ENCODE measurements at places on chromosomes 13 and 19.

GRCh38 chr19:43966079-43966694, 15.2 kb downstream of the ZNF221 start:
- no peak for DNase-seq

GRCh38 chr13:97142452-97142851, 79.7 kb upstream of the MBNL2 start:
- DNase-seq = no peak

GRCh38 chr19:41245843-41246242, 18.3 kb upstream of the HNRNPUL1 start:
- no peak for DNase-seq

DNA sequence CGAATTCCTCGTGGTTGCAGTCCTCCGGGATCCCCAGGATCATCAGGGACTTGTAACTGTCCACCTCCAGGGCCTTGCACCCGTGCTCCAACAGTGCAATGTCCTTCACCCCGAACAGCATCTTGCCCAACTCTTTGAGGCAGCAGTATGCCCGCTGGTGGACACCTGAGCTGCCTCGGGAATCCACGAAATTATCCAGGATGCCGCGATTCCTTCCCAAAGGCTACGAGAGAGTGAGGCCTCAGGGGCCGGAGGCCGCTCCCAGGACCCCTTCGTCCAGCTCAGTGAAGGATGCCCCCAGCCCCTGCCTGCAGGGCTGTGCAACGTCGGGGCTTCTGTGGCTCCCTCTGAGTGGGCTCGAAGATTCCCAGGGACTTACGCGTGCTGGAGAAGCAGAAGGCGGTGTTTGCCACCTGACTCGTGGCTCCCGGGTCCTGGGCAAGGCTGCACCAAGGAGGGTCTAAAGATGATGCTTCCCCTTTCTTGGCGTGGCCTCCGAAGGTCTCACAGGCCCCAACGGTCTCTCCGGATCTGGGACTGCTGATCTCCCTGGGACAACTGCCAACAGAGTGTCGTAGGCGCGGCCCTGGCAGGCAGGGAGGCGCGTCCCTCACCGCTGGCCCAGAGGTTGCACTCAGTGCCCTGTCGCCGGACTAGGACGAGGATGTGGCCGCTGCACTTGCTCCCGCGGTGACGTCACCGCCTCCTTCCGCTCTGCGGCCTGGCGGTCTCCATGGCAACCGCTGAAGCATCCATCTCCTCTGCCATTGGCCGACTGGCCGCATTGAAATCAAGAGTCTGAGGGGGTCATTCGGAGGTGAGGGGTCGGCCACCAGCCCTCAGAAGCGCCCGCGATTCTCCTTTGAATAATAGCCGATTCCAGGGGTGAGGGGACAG, at the start of gene PNMA8C:
Gene PNMA8C (minus strand): TSS at position 698 of the 897 bp plus-strand sequence. CDS start 577 bp downstream, at position 121.
- peak; percentile 50 for DNase-seq

GRCh38 chr13:20311022-20311421, 78.9 kb upstream of the GJB6 start:
- DNase-seq = no peak

DNA sequence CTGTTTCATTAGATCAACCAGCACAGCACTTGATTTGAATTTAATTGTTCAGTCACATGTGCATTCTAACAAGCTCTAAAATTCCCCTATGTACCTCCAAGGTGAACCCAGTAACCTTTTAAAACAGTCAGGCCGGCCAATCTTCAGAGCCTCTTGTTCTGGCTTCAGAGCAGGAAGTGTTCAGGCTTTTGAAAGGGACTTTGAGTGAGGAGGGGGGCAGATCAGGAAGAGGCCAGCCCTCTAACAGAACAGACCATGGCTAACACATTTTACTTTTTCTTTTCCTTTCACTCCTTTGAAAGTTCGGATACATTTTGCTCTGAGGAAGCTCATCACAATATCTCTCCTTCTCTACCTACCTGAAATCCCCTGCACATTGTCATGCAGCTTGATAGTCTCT, 390.3 kb downstream of the TBC1D4 start:
- no peak for DNase-seq

DNA sequence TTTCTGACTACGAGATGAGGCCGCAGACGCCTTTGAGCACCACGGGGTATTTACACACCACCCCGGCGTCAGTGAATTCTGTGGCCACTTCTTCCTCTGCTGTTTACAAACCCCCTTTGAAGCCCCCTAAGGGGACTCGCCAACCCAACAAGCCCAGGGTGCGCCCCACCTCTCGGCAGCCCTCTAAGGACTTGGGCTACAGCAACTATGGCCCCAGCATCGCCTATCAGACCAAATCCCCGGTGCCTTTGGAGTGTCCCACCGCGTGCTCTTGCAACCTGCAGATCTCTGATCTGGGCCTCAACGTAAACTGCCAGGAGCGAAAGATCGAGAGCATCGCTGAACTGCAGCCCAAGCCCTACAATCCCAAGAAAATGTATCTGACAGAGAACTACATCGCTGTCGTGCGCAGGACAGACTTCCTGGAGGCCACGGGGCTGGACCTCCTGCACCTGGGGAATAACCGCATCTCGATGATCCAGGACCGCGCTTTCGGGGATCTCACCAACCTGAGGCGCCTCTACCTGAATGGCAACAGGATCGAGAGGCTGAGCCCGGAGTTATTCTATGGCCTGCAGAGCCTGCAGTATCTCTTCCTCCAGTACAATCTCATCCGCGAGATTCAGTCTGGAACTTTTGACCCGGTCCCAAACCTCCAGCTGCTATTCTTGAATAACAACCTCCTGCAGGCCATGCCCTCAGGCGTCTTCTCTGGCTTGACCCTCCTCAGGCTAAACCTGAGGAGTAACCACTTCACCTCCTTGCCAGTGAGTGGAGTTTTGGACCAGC, 5.3 kb downstream of the SLITRK5 start:
- DNase-seq = no peak

- no peak for DNase-seq
Measured at GRCh38 chr19:51127755-51128154, 3.0 kb downstream of the SIGLEC9 start.

- DNase-seq = no peak
Measured at GRCh38 chr19:57587529-57587928, 3.6 kb downstream of the ZIK1 start.

DNA sequence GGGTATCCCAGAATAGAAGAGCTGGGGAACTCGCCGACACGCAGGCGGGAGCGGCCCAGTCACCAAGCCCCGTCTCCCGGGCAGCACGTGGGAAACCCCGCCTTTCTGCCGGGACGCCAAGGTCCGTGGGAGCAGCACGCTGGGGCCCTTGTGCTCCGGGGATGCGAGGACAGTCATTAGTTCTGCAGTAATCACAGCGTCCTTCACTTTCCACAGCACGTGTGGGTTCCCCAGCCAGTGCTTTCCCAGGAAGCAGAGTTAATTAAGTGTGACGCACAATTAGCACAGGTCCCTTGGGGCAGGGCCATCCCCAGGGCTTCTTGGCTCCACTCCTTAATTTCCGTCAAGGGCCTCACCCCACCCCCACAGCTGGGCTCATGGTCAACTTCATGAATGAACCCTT, 64.3 kb upstream of the C13orf46 start:
- DNase-seq = no peak

GRCh38 chr13:73329355-73329754, 270.6 kb downstream of the KLF5 start:
- DNase-seq = no peak

DNA sequence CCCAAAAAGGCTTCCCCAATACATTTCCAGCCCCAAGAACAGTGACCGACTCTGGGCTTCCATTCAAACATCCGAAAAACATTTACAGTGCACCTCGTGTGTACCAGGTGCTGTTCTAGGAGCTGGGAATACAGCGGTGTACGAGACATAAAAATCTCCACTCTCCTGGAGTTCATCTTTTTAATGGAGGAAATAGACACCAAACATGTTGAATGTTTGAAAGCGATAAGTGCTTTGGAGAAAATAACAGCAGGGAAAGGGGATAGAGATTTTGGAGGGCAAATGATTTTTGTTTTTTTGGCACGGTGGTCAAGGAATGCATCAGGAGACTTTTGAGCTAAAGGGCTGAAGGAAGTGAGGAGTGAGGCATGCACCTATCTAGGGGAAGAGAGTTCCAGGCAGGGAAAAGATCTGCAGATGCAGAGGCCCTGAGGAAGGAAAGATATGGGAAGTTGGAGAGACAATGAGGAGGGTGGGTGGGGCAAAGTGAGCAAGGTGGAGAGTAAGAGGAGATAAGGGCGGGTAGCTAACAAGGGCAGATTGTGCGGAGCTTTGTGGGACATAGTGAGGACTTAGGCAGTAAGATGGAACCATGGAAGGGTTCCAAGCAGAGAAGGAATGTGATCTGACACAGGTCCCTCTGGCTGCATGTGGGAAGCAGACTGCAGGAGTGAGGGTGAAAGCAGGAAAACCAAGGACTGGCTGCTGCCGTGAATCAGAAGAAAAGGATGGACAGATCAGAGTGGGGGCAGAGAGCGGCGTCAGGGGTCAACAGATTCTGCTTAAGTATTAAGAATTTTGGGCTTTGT, 703 bp upstream of the FBL start:
- DNase-seq = no peak

DNA sequence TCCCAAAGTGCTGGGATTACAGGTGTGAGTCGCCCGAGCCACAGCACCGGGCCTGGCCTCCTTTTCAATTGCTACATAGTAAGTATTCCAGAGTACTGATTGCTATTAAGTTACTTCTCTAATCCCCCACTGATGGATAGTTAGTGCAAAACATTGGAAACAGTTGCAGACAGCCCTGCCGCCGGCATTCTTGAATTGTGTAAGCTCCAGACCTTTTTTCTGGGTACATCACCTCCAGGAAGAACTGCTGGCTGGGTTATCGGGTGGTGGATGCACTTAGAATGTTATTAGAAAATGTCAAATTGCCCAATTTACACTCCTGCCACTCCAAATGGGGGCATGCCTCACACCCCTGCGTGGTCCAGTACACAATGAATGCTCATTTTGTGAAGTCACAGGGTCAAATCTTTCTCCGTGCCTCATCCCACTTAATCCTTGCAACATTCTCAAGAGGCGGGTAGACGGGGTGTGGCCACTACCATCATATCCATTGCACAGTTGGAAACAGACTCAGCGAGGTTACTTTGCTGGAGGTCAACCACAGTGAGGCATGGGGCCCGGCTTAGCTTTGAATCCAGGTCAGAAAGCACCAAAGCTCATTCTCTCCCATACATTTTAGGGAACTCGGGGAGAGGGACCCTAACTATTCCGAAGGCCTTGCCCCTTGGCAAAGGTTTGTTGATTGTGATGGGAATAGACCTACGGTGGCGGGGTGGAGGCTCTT, 1.0 kb upstream of the KDM4B start:
- DNase-seq = no peak

DNA sequence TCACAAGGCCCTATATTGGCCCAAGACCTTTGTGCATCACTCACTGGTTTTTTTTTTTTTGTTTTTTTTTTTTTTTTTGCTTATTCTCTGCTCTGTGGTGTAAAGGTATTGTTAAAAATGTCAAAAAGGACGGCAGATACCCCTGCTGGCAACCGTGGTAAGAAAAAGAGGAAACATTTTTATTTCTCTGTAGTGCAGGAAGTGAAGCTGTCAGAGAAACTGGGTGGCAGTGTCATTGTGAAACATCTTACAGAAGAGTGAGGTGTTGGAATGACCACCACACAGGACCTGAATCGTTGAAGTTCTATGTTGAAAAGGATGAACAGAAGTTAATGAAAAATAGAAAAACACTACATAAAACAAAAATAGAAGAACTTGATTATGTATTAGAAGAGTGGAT, 346.4 kb downstream of the FGF9 start:
- DNase-seq = no peak

DNA sequence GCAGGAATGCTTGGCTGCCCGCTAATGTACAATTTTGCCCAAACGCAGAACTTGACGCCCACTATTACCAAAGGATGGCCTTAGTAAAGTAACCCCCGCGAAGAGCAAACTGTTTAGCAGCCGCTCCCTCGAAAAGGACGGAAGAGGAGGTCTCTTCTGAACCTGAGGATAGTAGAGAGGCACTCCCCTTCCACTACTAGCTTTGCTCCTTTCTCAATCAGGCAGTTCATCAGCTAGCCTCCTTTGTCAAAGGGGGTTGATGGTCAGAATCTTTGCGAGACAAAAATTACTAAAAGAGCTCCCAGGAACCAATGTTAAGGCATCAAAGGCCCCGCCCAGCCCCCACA, 534 bp downstream of the CAB39L start:
- no peak for DNase-seq

GRCh38 chr13:50285283-50285682, 270.0 kb downstream of the KCNRG start:
- no peak for DNase-seq

- DNase-seq = no peak
Measured at GRCh38 chr19:42441049-42441445, 1.7 kb downstream of the CXCL17 start.

DNA sequence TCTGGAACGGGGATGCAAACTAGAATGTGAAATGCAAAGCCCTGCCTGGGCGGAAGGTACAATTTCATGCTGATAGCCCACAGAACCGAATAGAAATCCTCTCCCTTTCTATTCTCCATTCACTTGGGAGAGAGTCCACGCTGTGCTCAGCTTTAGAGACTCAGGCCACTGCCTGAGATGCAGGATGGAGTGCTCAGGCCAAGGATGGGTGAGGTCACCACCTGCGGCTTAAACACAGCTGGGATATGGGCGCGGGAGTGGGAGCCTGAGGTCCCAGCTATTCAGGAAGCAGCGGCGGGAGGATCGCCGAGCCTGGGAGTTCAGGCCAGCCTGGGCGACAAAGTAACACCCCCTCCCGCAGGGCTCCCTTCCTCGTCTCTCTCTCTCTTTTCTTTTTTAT, 446 bp upstream of the ZNF83 start:
- DNase-seq = no peak

GRCh38 chr13:23699271-23699670, 129.1 kb downstream of the TNFRSF19 start:
- no peak for DNase-seq

DNA sequence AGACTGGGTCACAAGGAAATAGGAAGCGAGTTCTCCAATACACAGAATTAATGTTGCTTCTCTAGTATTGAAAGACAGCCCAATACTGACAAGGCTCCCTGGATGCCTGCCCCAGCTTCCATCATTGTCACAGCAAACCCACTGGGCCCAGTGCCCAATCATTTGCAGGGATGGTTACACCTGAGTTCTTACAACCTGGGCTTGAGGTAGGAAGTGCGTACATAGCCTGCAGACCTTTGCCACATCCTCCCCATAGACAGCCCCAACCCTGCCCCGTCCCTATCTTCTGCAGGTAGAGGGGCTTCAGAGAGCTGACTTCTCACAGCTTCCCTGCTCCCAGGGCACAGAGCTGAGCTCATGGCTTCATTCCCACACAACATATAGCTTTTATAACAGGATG, 108.1 kb upstream of the UBL3 start:
- DNase-seq = no peak

DNA sequence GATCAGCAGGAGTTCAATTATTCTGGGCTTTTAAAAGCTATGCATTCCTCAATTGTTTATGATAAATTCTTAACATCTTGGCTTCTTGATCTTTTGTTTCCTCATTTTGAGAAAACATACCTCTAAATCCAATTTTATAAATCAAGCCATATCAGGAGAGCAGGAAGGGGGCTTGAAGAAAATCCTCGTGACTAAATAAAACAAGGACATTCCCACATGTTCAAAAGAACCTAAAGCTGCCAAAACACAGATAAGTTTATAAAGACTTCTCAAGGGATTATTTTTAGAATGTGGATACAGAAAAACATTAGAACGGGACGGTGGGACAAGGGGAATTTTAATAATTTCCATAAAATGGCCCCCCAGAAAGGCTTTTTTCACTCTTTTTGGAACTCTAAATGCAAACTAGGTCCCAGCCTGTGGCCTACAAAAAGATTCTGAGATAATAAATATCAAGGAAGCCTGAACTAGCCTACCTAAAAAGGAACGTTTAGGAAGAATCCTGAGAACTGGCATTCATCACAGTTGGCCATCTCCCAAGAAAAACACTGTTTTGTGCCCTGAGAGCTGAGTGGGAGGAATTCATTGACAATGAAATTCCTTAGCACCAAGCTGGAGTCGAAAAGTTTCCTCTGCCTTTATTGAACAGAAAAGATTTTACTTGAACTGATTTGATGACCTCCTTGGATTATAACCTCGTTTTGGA, 30.1 kb downstream of the ZAR1L start:
- DNase-seq = no peak

Measured in stimulated activated CD4-positive, alpha-beta T cell treated with anti-CD3 and anti-CD28 coated beads, TNF-alpha, amount 100 ng/mL, for 48 hours (primary cell).